ENCODE measurements at places on chromosomes 12 and 14.

DNA sequence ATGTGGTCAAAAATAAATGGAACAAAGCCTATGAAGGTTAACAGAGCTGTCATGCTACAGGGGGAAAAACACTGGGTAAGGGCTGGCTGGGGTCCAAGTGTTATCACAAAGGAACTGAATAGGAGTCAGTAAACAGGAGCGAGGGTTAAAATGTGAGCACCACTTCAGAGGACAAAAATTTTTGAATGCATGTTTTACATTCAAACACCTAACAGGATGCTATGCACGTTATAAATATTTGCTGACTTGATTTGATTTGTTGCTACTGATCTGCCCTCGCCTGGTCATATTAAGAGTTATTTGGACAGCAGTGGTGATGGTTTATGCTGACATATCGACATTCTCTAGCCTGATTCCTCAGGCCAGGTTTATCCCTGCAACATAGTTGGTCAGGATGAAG lies 7.4 kb upstream of the KTN1 start:
- no peak for DNase-seq

- no peak for DNase-seq
These were observed 16.5 kb downstream of the KLHL28 start for GRCh38 chr14:44945264-44945663.

DNA sequence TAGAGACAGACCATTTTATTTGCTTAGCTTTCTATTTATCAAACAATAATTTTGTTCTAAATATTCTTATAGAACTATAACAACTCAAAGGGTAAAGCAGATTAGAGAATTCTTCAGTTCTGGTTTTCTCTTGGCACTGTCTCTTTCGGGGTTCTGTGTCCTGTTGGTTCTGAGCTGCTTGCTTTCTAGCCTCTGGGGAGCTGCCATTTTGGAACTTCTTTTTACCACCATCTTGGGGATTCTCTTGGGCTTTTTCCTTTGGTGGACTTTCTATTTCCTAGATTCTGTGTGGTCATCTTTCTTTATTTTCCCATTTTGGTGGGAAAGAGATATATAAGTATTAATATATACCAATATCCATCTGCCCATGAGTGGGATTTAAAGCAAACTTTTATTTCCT lies 467.7 kb downstream of the PCNX1 start:
- no peak for DNase-seq

- DNase-seq: no peak
These were observed 5.8 kb downstream of the SLC24A4 start for GRCh38 chr14:92328664-92329255.

- DNase-seq: no peak
These were observed 60.4 kb downstream of the SMUG1 start for GRCh38 chr12:54128416-54128815.

GRCh38 chr14:96737881-96738280 lies 59.3 kb upstream of the VRK1 start:
- no peak for DNase-seq

GRCh38 chr14:102506626-102506925 lies 3.0 kb downstream of the ANKRD9 start:
- no peak for DNase-seq

- DNase-seq: peak; percentile 55
These were observed 37.7 kb upstream of the DUSP6 start for GRCh38 chr12:89389755-89390661.

- DNase-seq: no peak
These were observed 42.9 kb downstream of the PRKCH start for GRCh38 chr14:61364243-61364642.

DNA sequence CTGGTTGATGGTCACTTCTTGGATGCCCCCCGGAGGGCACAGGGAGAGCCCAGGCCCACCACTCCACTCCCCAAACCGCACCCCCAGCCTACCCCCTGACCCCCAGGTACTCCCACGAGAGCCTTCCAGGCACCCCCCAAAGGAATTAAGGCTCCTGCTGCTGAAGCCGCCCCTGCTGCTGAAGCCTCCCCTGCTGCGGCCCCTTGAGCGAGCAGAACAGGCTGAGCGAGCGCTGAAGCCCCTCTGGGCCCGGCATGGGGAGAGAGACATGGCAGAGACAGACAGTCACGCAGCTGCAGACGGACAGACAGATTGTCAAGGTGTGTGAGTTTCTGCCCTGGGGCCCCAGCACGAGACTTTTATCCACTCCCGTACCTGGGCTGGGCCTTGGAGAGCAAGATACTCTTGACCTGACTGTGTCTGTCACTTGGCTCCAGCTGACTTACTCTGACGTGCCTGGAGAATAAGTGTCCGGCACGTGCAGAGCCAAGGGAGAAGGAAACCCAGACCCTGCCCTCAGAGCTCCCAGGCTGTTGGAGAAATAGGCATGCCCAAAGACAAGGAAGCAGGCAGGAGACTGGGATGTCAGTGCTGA lies at the start of gene KRT78:
TSS of gene KRT78 (minus strand) at position 334 of the 595 bp plus-strand sequence. CDS start at position 270, 64 bp downstream.
- DNase-seq: no peak

DNA sequence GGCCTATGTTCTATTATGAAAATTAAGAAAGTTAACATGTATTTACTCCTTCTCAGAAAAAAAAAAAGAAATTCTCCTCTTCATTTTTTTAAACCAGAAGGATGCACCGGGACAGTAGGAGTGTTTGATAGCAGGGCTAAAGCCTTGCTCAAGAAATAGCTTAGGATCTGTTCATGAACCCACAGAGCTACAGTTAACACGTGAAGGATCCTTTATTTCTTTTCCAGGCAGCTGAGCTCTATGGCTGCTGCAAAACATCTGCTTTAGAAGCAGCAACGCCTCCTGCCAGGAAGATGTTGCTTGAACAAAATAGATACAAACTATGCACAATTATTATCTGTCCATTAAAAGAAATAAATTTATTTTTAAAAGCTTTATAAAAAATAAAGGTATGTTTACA lies 254.8 kb downstream of the PRKD1 start:
- DNase-seq: no peak

DNA sequence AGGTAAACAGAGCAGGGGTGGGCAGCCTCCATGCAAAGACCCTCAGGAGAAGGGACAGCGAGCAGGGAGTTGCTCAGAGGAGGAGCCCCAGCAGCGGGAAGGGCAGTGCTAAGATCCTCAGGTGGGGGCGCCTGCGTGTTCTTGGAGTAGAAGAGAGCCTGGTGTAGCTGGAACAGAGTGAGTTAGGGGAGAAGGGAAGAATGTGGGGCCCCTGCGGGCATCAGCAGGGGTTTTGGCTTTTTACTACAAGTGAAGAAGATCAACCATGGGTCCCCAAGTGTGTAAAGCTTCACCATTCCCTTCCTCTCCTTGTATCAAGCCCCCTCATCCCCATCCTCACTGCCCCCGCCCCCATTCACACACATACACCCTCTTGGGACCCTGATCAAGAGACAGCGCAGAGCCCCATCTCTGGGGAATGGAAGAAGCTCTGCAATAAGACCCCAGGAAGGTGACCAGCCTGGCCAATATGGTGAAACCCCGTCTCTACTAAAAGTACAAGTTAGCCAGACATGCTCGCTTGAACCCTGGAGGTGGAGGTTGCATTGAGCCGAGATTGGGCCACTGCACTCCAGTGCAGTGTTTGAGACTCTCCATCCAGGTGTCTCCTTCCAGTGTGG lies 10.2 kb upstream of the TMEM119 start:
- no peak for DNase-seq

DNA sequence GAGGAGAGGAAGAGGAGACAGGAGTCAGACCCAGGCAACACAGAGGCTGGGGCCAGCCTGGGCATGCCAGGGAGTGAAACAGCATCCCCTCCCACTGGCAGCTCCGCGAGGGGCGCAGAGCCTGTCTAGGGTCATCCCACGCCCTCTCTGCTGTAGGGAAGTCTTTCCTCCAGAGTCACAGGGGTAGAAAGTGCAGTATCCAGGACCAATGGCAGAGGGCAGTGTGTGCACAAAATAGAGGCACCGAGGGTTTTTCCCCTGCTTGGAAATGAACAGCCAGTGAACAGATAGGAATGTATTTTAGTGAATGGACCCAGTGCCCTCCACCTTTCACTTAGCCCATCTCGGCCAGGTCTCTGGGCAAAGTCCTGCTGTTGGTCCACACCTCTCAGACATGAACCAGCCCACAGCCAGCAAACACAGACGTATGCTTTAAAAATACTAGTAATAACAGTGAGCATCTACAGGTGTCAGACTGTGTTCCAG lies 9.4 kb upstream of the KRT74 start:
- DNase-seq: peak; percentile 68

GRCh38 chr12:23559268-23559753 lies 390.2 kb downstream of the SOX5 start:
- DNase-seq: no peak

- no peak for DNase-seq
These were observed 3.9 kb downstream of the AJUBA start for GRCh38 chr14:22978487-22978837.

GRCh38 chr14:31492759-31493498 lies 5.1 kb upstream of the GPR33 start:
- no peak for DNase-seq

- no peak for DNase-seq
These were observed 16.3 kb downstream of the BORCS5 start for GRCh38 chr12:12372946-12373722.

GRCh38 chr12:87599459-87599858 lies 429.7 kb downstream of the C12orf50 start:
- DNase-seq: no peak

- DNase-seq: no peak
These were observed 20.1 kb downstream of the LTBP2 start for GRCh38 chr14:74591899-74592298.

GRCh38 chr14:100557658-100558057 lies 29.6 kb downstream of the BEGAIN start:
- DNase-seq: no peak

- no peak for DNase-seq
These were observed 42.2 kb upstream of the PTGR2 start for GRCh38 chr14:73809391-73809790.

DNA sequence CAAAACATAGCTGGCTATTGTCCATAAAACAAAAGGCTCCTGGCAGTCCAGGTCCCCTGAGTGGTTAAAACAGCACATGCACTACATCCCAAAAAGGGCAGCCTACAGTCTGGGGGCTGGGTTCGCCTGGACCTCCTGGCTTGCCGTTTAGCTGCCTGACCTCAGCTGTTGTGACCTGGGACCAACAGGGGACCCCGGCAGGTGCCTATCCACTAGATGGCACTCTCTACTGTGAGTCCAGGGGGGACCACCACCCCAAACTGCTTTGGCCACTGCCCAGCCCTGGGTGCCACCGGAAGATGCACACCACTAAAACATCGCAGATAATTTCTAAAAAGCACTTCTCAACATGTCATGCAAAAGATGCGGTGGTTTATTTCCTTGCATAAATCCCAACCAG lies 2.9 kb upstream of the RTL1 start:
- no peak for DNase-seq

- DNase-seq: no peak
These were observed 85.0 kb downstream of the POLR3B start for GRCh38 chr12:106442575-106442974.

GRCh38 chr14:23646648-23647549 lies 10.7 kb downstream of the DHRS2 start:
- peak; percentile 17 for DNase-seq

DNA sequence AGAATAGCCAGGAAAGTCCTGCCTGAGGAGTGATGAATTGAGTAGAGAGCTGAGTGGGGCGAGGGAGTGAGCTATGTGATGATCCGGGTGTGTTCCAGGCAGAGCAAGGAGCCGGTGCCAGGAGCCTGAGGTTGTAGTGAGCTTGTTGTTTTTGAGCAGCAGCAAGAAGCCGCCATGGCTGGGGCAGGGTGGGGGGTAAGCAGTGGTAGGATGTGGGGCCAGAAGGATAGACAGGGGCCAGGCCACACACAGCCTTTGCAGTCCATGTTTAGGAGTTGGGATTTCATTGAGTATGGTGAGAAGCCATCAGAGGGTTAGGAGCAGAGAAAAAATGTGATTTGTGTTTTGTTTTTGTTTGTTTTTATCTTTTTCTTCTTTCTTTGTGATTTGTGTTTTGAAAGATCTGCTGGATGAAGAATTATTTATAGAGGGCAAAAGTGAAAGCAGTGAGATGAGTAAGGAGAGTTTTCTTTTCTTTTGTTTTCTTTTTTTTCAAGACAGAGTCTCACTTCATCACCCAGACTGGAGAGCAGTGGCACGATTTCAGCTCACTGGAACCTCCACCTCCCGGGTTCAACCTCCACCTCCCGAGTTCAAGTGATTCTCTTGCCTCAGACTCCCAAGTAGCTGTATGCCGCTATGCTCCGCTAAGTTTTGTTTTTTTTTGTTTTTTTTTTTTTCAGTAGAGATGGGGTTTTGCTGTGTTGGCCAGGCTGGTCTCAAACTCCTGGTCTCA lies 92.3 kb upstream of the BCAT1 start:
- no peak for DNase-seq

GRCh38 chr14:91536327-91536726 lies 26.2 kb upstream of the PPP4R3A start:
- DNase-seq: no peak

GRCh38 chr14:100524933-100525243 lies 62.3 kb downstream of the BEGAIN start:
- DNase-seq: no peak

GRCh38 chr14:32307881-32308582 lies 21.1 kb upstream of the AKAP6 start:
- peak; percentile 76 for DNase-seq

DNA sequence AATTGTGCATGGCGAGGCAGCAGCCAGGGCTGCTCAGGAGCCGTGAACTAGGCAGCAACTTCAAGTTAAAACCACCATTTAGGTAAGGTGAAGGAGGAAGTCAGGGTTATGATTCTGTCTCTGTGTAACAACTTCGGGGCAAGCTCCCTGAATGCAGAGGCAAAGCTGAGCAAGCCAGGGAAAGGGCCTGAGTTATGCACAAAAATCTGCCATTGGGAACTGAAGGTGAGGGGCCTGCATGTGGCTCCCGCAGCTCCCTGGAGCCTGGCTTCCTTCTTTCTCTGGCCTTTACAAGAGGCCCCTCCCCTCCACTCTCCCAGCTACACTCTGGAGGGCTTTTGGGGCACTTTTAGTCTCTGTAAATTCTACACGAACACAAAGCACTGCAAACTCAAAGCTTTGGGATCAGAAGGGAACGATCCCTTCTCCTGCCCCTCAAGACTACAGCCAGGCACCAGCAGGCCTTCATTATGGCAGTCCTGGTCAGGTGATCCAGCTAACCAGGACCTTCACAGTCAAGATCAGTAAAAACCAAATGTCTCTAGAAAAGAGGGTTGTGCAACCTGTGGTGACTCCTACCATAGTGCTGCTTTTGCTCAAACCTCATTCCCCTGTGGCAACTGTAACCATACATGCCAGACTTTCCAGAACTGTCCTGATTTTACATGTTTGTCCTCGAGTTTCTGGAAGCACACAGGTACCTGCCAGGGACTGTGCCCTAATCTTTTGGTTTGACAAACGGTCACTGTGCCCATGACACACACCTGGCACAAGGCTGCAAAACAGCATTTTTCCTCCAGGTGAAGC lies 67.2 kb upstream of the PTGR2 start:
- peak; percentile 29 for DNase-seq

- DNase-seq: no peak
These were observed 59.2 kb downstream of the VWF start for GRCh38 chr12:6065131-6065862.

Data from HT-29 (cell line).